Right atrium auricular region (tissue), 2 donors: ENCODE measurements at places on chromosomes 6 and 20. TPM values are rescaled to one million over a fixed set of nuclear protein-coding genes. Genes with fewer than 3 reads are reported as not detected.

Gene ZBTB12
- 0.47 TPM for total RNA-seq

Gene SLC17A1
- total RNA-seq = not detected

Gene GRIK2
- 7.7 TPM for total RNA-seq

DNA sequence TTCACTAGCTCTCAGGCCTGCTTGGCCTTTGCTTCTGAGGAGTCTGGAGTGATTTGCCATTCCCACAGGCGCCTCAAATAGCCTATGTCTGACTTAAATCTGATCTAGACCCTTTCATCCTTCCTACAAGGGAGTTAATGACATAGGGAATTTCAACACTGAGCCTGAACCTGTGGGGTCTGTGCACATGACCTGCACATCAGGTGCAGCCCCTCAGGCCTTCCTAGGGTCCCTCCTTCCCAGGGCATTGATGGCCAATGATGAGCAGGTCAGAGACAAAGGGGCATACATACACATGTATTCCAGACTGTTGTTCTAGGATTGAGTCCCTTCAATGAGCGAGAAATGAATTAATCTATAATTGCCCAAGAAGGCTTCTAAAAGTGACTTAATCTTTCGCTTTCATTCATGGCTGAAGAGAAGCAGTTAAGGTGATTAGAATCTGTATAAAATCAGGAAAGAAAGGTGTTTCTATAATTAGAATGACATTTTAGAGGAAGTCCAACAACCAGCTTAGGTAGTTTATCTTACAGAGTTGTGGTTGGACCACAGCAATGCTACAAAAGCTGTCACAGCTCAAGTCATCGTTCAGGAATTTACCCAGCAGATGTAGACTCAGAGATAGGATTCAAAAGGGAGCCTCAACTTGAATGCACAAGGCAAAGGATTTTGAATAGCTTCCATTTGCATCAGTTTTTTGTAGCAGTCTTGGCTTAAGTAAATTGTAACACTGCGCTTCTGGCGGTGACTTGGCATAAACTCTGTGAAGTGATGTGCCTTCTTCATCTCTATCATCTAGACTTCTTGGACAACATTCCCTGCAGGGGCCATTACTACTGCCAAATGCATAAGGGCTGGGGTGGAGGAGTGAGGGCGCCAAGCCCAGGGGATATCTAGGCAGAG lies 27.0 kb upstream of the TBC1D7 start:
- H3K36me3 ChIP-seq = no peaks in the 10 kb centered on the region
- no peak for DNase-seq
- peak overlapping the region; percentile 65 for H3K27ac ChIP-seq
- H3K4me3 ChIP-seq = no peak overlapping the region
- H3K27me3 ChIP-seq = no peaks in the 10 kb centered on the region
- H3K4me1 ChIP-seq = no peaks in the 10 kb centered on the region

- no peaks in the 10 kb centered on the region for H3K27me3 ChIP-seq
- no peaks in the 10 kb centered on the region for H3K36me3 ChIP-seq
- no peak overlapping the region for H3K4me3 ChIP-seq
- no peaks in the 10 kb centered on the region for H3K4me1 ChIP-seq
- H3K27ac ChIP-seq = no peak overlapping the region
These were observed 58.5 kb downstream of the SUN5 start for GRCh38 chr20:32945710-32946221.

DNA sequence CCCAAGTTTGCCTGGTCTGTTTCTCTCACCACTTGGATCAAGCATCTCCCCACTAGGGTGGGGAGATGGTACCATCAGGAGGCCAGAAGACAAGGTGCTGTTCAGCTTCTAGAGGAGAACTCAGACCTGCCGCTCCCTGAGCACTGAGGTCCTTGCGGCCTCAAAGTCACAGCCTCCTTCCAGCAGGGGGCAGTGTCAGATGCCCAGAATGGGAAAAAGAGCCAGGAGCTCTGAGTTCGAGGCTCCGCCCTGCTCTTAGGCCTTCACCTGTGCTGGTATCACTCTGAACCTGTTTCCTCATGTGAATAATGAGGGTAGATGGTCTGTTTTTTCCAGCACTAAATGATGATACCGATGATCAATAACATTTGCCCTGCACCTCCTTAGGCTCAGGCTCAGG lies 68.7 kb downstream of the TOX2 start:
- H3K27ac ChIP-seq = no peak overlapping the region
- no peak overlapping the region for H3K4me3 ChIP-seq
- H3K36me3 ChIP-seq = no peaks in the 10 kb centered on the region
- no peaks in the 10 kb centered on the region for H3K4me1 ChIP-seq
- no peak for DNase-seq

DNA sequence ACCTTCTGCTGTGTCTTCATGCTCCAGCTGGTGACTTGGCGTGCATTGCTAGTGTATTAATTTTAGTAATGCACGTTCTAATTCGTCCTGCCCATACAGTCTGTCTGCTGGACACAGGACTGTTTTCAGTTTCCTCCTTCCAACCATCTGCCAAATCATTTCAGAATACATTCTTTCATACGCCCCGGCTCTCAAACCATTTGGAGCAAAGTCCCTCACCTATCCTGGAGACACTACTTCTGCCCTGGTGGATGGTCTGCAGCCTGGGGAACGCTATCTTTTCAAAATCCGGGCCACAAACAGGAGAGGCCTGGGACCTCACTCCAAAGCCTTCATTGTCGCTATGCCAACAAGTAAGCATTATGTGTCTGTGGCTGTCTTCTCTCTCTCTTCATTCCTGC lies 60.5 kb downstream of the FNDC1 start:
- H3K36me3 ChIP-seq = no peaks in the 10 kb centered on the region
- no peak overlapping the region for H3K4me3 ChIP-seq
- H3K27me3 ChIP-seq = peaks cover 13% of the 10 kb centered on the region
- no peaks in the 10 kb centered on the region for H3K4me1 ChIP-seq

DNA sequence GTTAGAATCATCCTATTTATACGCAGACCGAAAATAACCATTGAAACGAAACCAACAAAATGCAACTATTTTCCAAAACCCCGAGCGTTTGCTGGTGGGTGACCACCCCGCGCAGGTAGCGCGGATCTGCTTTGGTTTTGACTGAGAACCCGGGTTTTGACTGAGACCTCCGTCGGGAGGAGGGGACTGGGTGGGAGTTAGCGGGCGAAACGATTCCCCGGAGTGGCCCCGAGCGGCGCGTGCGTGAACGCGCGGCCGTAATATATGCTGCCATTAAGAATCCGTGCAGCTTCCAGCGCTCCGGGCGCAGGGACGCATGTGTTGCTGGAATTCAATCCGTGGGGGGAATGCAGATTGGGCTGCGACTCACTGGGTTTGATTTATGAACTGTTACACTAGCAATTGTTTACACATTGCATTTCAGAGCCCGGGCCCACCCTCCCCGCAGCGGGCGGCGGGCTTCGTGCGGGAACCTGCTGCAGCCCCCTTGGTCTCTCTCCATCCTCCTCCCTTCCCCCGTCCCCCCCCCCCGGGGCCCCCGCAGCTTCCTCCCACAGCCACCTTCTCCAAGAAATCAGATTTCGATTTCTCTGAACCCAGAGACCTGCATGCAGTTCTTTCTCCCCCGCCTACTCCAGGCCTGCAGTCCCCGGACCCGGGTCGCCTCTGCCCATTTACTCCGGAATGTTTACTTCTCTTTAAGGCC lies 9.9 kb downstream of the NRN1 start:
- H3K27me3 ChIP-seq = peaks cover 63% of the 10 kb centered on the region
- H3K4me3 ChIP-seq = peak overlapping the region; percentile 53
- H3K4me1 ChIP-seq = no peaks in the 10 kb centered on the region
- no peaks in the 10 kb centered on the region for H3K36me3 ChIP-seq
- peak overlapping the region; percentile 56 for H3K27ac ChIP-seq
- no peak for DNase-seq
